ENCODE measurements at places on chromosomes 3 and 15.

DNA sequence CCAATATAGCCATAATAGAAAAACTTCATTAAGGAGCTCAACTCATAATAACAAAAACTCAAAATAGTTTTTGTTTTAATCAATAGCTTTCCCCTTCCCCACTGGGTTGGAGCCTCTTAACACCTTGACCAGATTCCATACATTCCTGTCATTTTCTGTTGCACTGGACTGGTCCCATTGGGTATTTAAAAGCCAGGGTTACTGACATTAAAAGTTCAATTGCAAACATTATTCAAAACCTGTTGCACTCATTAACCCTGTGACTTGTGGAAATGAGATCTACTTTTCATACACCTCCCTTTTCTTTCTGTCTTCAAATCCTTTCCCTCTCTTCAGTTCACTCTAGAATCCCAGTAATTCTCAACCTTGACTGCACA, 1.7 kb upstream of the HRG start:
- DNase-seq = no peak

DNA sequence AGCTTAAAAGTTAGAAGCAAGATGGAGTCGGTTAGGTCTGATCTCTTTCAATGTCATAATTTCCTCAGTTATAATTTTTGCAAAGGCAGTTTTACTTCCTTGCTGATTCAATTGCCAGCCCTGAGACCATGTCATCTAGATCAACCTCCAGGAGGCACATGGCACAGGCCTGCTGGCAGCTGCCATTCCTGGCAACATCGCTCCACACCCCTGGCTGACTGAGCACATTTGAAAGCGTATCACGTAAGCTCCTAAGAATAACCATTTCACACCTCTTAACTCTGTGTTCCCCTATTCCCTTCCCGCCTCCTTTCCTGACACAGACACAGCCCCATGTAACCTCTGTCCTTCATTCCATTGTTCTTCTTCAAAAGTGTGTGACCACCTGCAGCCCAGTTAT, 313.9 kb upstream of the CTNNB1 start:
- no peak for DNase-seq

DNA sequence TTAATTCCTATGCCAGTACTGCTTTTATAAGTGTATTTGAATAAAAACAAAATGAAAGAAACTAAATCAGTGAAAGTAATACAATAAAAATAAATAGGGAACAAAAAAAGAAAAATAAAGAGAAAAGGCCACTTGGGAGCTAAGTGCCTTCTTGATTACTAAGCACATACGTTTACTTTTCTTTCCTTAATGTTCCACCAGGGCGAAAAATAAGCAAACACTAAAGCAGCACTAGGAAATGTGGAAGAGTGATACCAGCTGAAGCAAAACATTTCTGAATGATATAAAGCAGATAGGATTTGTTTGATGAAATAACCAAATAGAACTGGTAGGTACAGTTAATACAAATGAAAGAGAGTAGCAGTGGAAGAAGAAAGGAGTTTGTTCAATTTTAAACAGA, 132.8 kb upstream of the ZPLD1 start:
- no peak for DNase-seq

- DNase-seq = no peak
Measured at GRCh38 chr3:16803019-16803418, 81.7 kb upstream of the PLCL2 start.

GRCh38 chr3:156474560-156475389, 80.1 kb downstream of the SSR3 start:
- no peak for DNase-seq

- DNase-seq = no peak
Measured at GRCh38 chr3:114400371-114400770, 106.5 kb downstream of the TIGIT start.

- DNase-seq = no peak
Measured at GRCh38 chr15:73598530-73599160, 34.5 kb downstream of the NPTN start.

DNA sequence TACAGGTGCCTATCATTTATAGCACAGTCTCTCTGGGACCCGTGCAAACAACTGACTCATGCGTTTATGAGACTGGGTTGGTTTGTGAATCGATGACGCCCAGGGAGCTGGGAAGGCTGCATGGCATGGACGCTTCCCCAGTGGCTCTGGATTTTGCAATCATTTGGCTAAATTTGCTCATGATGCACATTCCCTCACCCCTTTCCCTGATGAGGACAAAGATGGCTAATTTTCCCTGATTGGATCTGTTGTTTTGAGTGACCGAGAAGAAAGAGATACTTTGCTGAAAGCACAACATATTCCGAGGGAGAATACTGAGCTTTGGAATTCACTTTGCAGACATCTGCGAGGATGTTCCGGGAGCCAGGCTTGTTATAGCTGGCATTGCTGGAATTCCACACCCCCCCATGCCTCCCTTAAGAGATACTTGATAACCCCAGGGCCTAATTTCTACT, 51.1 kb downstream of the CGNL1 start:
- DNase-seq = no peak

GRCh38 chr3:74423867-74424266, 190.6 kb downstream of the CNTN3 start:
- DNase-seq = no peak

DNA sequence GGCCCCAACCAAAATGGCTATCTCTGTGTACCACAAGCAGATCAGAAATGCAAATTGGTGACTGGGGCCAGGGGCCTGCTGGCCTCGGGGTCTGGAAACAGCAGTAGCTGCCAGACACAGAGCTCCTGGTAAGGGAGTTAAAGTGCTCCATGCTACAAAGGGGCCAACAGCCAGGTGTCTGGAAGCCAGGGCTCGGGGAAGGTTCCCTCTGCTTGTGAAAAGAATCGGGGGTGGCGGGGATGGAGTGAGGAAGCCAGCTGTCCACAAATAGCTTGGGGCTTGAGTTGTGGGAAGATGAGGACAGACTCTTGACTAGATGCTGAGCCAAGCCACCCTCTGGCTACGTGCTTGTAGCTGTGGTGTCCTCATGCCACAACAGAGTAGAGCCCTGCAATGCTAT, 39.3 kb downstream of the CHRD start:
- no peak for DNase-seq

GRCh38 chr3:39124876-39125840, 17.7 kb downstream of the TTC21A start:
- DNase-seq = no peak

DNA sequence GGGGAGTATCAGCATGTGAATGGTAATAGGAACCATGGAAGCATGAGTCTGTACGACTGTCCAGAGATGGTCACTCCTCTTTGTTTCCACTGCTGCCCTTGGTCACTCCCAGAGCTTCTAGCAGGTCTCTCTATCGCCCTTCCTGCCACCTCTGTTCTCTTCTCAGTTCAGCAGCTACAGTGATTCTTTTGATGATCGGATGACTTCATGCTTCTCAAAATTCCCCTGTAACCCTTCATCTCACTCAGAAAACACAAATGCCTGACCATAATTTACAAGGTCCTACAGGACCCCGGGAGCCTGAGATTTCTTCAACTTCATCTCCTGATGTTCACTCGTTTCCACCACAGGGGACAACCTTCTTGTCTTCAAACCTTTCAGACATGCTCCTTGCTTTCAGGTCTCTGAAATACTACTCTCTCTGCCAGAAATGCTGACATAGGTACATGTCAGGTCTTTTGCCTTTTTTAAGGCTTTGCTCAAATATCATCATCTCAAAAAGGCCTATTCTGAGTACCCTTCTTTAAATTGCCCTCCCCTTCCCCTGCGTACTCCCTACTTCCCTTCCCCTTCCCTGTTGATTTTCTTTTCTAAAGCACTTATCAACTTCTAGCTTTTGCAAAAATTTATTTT, 42.1 kb upstream of the BHLHE40 start:
- DNase-seq = no peak

- DNase-seq = no peak
Measured at GRCh38 chr3:71859123-71859519, 74.2 kb upstream of the PROK2 start.

DNA sequence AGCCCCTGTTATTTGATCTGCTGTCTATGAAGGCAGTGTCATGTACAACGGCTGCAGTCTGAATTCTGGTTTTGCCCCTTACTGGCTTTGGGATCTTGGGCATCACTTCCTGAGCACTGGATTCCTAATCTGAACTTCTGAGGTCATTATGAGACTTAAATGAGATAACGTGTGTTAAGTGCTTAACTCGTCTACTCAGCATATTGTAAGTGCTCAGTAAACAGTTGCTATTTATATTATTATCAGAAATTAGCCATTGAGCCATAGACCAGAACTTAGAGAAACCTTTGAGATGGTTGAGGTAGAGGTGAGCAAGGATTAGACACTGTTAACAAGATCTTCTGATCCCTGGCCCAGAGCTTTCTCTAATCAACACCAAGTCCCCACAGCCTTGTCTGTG, 284.1 kb upstream of the ONECUT1 start:
- DNase-seq = no peak

GRCh38 chr15:79091204-79091867, 756 bp upstream of the RASGRF1 start:
- peak; percentile 5 for DNase-seq

GRCh38 chr3:34676436-34676835, 878.0 kb downstream of the PDCD6IP start:
- DNase-seq = no peak

- no peak for DNase-seq
Measured at GRCh38 chr3:112894258-112894657, 47.6 kb upstream of the CD200R1L start.

GRCh38 chr15:42065033-42065432, 29.3 kb downstream of the PLA2G4D start:
- no peak for DNase-seq
